ENCODE measurements at places on chromosomes 13 and 19.

DNA sequence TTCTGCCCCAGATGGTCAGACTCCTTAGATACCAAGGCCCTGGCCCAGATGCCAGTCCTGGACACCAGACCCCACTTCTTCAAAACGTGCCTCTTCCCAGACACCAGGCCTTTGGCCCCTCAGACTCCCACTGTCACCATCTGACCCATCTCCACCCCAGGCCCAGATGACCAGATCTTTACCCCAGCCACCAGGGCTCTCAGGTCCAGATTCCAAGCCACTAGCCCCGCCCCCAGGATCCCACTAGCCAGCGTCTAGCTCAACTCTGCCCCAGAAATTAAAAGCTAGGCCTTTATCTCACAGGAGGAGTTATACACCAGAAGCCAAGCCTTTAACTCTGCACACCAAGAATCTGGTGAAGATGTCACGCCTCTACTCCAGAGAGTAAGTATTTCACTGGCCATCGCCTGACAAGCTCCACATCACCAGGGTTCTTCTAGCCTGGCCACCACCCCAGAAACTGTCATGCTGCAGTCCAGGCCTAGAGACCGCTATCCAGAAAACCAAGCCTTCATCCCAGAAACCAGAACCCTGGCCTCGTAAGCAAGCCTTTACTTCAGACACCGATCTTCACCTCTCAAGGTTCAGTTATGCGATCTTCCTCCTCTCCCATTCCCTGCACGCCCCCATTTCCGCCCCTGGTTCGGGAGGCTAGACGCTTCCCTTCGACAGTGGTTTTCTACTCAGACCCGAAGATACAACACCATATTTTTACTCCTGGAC, 595 bp downstream of the XAB2 start:
- DNase-seq: no peak

DNA sequence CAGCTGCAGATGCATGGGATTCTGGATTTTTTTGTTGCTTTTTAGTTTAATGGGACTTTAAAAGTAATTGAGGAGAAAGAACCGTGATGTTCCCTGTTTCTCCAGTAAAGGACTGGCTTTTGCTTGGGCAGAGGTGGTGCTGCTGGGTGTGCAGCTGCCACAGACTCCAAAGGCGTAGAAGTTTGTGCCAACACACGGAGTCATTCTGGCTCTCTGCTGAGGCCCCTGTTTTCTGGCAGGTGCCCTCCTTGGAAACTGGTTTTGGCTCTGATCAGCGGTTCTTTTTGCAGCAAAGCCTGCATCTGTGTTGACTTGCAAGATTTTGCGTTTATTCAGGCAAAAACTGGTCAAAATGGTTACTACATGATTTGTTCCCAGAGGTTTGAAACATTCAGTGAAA, 16.0 kb upstream of the QTRT1 start:
- DNase-seq: no peak

DNA sequence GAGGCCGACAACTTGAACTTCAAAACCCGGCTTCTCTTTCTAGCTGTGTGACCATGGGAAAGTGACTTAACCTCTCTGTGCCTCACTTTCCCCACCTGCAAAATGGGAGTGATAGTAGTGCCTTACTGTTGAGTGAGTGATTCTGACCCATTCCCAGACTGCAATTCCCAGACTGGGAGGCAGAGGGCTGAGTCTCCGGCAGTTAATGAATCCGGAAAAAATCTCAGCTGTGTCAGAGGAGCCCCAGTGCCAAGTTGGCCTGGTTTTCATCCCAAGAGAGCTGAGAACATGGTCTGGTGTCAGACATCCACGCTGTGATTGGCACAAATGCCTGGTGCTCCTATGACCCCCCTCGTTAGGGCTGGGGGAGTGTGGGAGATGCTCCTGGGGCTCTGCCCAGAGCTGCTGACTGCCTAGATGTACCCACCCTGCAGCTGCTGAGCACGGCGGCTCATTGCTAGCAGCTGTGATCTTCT, 50.0 kb downstream of the PIN1 start:
- DNase-seq: no peak

GRCh38 chr13:51636349-51636890, 52.2 kb downstream of the WDFY2 start:
- no peak for DNase-seq

GRCh38 chr19:23882493-23882892, 32.2 kb upstream of the ZNF726 start:
- no peak for DNase-seq

- no peak for DNase-seq
Measured at GRCh38 chr13:39941911-39942551, 286.6 kb downstream of the COG6 start.

DNA sequence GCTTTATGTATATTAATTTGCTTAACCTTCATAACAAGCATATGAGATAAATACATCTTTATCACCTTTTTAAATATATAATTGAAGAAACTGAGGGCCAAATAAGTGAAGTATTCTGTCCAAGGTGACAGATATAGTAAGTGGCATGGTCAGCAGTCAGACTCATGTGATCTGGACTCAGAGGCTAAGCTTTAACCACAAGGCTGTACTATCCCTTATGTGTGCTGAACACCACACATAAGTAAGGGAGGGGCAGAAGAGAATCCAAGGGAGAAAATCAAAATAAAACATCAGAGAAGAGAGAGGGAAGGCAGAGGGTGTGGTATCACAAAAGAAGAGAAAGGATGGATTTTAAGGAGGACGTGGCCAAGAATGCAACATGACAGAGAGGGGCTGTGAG, 348.4 kb downstream of the EFNB2 start:
- no peak for DNase-seq

- DNase-seq: no peak
Measured at GRCh38 chr19:9165261-9165660, 13.5 kb upstream of the OR7D2 start.

GRCh38 chr13:48653472-48653939, at the start of gene CYSLTR2:
Gene CYSLTR2 (plus strand): TSS chr13:48653929. CDS start chr13:48706818, 52,889 bp downstream.
- peak; percentile 80 for DNase-seq

GRCh38 chr19:30546332-30546731, 174.1 kb downstream of the ZNF536 start:
- DNase-seq: no peak

- DNase-seq: no peak
Measured at GRCh38 chr13:48679941-48680680, 26.4 kb downstream of the CYSLTR2 start.

DNA sequence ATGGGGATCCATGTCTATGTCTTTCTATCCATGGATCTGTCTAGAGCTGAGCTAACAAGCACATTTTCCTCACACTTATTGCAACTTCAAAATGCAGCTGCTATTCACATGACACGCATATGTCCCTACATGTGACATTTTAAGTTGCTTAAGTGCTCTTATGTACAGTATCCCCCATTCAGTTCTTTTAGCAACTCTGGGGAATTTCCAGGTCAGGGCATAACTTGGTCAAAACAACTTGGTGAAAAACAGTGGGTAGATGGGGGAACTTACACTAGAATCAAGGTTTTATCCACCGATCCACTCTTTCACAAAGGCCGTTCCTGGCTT, 73.0 kb downstream of the COL4A1 start:
- no peak for DNase-seq

- DNase-seq: no peak
Measured at GRCh38 chr19:50496189-50497021, 14.6 kb downstream of the JOSD2 start.

DNA sequence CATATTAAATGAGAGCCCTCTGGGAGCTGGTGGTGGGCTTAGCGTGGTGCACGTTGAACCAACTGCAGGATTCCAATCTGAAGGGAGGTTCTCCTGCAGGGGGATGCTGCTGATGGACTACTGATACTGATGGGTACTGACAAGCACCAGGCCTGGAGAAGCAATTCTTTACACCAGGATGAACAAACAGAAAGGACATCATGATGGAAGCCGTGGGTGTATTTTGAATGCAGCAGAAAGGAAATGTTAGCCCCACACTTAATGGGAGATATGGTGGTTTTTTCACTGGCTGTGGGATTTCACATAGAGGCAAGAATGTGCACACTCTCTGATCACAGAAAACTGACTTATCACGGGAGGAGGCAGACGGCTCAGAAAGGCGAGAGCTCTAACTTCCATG, 299.7 kb downstream of the TEX29 start:
- no peak for DNase-seq

DNA sequence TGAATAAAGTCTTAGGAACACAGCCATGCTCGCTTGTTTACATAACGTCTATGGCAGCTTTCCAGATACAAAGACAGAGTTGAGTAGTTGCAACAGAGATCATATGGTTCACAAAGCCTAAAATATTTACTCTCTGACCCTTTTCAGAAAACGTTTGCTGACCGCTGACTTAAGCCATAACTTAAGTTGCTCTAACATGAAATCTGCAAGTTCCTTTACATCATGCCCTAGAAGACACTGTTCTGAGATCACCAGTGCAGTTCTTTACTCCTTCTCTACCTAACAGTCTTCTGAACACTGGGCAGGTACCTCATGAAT, 166.4 kb downstream of the DCLK1 start:
- DNase-seq: no peak

DNA sequence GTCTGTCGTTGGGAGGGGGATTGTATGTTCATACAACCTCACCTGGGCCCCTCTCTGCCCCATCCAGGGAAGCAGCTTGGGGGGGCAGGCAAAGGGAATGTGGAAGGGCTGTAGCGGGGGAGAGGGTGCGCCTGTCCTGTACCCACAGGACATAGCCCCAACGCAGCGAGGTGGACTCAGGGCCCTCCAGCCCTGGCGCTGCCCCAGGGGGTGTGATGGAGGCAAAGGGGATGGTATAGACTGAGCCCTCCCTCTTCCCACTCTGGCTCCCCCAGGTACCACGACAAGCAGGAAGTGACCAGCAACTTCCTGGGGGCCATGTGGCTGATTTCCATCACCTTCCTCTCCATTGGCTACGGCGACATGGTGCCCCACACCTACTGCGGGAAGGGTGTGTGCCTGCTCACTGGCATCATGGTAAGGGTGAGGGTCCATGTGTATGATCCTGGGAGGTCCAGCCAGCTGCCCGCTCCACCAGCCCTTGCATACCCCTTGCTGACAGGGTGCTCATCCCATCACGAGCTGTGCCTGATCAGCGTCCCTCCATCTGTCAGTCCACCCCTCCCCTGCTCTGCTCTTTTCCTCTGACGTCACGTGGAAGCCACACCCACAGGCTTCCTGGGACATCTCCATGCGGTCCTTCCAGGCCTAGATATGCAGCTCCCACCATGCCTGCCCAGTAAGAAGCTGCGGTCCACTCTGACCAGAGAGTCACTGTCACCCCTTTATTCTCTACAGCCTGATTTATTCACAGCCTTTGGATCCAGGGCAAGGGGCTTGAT, 18.3 kb downstream of the KCNN1 start:
- DNase-seq: no peak

DNA sequence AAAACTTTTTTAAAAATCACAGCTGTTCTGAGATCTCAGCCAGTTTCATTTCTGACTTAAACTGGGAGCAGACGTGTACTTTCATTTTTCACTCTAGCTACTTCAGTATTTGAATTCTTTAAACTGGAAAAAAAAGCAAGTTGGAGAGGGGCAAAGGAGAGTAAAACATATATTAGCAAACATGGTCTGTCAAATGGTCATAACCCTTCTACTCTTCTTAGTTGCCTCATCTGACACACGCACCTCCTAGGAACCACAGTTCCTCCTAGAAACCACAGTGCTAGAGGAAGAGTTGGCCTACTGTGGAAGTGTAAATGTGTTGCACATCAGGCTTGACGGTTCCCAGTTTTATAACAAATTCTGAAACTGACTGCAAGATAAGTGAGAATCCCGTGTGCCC, 47.2 kb downstream of the TM9SF2 start:
- DNase-seq: no peak

DNA sequence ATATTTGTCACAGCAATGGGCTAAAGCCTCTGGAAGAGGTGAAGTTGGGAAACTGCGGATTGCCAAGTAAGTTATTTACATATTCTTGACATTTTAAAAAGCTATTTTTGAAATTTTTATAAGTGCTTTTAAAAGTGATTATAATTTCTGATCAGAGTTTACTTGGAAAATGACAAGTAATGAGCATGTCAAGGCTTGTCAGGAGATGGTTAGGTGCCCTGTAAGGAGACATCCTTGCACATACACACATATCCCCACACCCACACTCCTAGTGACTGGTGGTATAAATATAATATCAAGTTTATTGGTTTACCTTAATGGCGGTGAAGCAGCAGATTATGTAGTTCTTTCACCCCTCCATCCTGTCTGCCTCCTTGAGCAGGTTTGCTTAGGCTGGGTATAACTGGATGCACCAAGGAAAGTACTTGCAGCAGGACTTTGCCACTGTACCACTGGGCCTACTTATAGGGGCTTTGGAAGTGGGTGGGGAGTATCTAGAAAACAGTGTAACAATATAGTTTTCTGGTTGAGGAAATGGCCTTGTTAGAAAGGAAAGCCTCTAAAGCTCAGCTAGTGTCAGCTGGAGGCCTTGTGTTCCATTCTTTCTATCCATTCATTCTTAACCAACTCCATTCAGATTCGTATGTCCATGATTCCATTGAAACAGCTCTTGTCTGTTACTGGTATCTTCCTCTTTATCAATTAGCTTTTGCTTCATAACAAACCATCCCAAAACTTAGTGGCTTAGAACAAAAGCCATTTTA, 16.6 kb downstream of the GTF2F2 start:
- DNase-seq: no peak

- DNase-seq: no peak
Measured at GRCh38 chr13:111539252-111539651, 218.8 kb downstream of the TEX29 start.

DNA sequence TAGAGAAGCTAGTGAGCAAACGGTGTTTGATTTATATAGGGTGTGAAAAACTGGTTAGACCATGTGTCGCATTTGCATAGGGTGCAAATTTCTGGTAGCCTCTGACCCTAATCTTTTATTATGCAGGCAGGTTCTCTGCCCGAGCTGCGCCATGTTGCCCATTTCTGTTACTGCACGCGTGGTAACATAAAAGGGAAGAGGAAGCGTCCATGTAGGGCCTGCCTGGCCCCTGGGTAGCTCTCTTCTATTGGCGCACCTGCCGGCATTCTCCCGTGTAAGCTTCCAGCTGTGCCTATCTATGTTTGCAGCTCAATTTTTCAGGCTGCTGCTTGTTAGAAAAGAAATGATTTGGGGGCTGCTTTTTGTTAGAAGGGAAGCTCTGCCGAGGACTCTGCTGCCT, 14.0 kb upstream of the CD70 start:
- DNase-seq: no peak

GRCh38 chr19:40149501-40149900, 41.7 kb upstream of the MAP3K10 start:
- no peak for DNase-seq

Measured in CD4-positive, alpha-beta memory T cell (primary cell).